ENCODE measurements at places on chromosomes 2 and 18. TPM values are rescaled to one million over a fixed set of nuclear protein-coding genes. Genes with fewer than 3 reads are reported as not detected.

GRCh38 chr2:11540996-11541692 lies 7.3 kb downstream of the GREB1 start:
- no peak for DNase-seq

DNA sequence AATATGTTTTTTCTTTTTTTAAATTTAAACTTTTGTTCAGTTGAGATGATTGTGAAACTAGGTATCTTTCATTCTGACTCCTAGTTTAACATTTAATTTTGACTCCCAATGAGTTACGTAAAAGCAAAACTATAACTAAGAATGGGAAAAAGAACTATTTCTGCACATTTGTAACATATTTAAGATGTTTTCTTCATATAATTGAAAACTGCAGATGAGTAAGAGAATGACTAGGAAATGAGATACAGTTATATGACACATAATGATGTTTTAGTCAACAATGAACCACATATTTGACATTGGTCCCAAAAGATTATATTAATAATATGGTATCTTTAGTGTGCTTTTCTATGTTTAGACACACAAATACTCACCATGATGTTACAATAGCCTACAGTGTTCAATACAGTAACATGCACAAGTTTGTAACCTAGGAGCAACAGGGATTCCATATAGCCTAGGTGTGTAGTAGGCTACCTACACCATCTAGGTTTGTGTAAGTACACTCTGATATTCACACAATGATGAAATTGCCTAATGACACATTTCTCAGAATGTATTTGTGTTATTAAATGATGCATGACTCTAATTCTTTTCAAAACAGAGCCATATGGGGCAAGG lies 12.6 kb downstream of the ERMN start:
- DNase-seq, result no peak

DNA sequence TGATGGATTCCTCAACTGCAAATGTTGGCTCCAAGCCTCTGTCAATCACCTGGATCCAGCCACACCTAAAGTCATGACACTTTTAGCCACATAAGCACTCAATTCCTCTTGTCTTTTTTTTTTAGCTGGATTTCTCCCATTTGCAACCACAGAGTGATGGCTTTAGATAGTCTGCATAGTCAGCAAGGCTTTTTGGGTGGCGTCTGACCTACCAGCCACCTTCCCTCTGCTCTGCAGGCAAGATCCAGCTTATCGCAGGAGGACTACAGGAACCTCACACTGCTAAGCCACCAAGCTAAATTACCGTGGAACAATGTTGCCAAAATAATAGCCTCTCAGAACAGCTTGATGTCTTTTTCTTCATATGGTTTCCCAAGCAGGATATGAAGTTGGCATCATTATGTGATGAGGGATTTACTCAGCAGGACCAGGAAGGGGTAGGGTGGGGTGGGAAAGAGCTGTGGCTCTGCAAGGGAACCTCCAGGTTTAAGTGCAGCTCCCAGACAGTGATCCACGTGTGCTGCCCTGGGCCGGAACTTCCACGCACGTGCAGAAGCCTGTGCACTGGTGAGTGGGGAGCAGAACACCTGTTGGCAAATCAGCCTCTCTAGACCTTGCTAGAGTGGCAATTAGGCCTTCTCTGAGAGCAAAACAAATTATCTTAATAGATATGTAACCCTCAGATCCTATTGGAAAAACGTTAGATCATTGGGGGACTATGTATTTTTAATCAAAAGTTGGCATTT lies 170.6 kb upstream of the NCK2 start:
- no peak for DNase-seq

The LANCL1 gene
- 52.4 TPM for polyA plus RNA-seq

GRCh38 chr2:143158098-143158497 lies 28.9 kb downstream of the ARHGAP15 start:
- DNase-seq, result no peak

- no peak for DNase-seq
Measured at GRCh38 chr2:205837663-205838062, 155.4 kb downstream of the NRP2 start.

The EDAR gene
- polyA plus RNA-seq, result 0.08 TPM

The UGT1A10 gene
- not detected for polyA plus RNA-seq

Measured in forelimb muscle (tissue), 1 donor.